ENCODE measurements at places on chromosomes 7 and 10.

- no peak for DNase-seq
Measured at GRCh38 chr7:133836666-133837065, 290.5 kb upstream of the LRGUK start.

- no peak for DNase-seq
Measured at GRCh38 chr7:127738859-127739258, 86.9 kb downstream of the SND1 start.

- no peak for DNase-seq
Measured at GRCh38 chr10:54905578-54906192, 104.7 kb upstream of the PCDH15 start.

- no peak for DNase-seq
Measured at GRCh38 chr10:127210936-127211466, 14.6 kb upstream of the INSYN2A start.

GRCh38 chr10:16745061-16745460 is 72.2 kb downstream of the RSU1 start:
- DNase-seq = no peak

DNA sequence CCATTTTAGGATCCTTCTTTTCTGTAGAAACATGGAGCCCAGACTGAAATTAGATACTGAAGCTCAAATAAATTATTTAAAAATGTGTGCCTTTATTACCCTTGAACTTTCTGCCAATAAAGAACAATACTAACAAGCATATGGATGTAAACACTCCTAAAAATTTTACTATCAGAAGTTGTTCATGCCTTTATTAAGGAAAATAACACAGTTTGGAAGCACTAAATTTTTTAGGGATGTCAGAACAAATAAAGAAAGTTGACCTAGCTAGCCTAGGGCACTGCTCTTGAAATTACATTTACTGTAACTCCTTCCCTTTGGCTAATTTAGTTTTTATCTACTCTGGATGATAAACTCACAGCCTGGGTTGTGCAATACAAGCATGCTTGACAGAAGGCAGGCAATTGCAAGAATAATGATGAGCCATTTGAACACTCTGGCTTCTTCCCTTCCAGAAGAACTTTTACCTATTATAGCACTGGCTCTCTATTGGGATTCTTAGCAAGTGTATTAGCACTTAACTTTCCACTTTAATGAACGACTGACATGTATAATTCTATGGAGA is 351.7 kb upstream of the C7orf33 start:
- DNase-seq = no peak

- no peak for DNase-seq
Measured at GRCh38 chr10:1034758-1035157, 9.1 kb upstream of the IDI2 start.

GRCh38 chr10:97297556-97298222 is 5.3 kb upstream of the ARHGAP19 start:
- DNase-seq = no peak

GRCh38 chr7:5754981-5755599 is 26.4 kb downstream of the RNF216 start:
- no peak for DNase-seq

DNA sequence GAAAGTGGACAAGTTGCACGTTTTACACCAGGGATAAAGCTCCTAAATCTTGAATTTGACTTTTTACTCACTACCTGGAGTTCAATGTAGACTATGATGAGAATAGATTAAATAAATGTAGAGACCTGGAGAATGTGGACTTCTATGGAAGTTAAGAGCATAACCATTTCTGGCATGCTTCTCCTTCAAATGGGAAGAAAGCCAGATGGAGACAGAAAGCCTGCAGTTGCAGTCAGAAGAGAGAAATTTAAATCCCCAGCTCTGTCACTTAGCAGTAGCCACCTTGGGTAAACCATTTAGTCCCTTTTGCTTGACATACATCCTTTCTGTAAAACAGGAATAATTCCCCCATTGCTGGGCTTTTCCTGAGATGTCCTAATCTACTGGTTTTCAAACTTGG is 355.3 kb upstream of the AUTS2 start:
- DNase-seq = no peak

GRCh38 chr10:125562737-125563136 is 120.2 kb downstream of the TEX36 start:
- DNase-seq = no peak

- DNase-seq = no peak
Measured at GRCh38 chr7:4606797-4607196, 75.3 kb upstream of the FOXK1 start.

GRCh38 chr7:52944921-52945320 is 90.5 kb upstream of the POM121L12 start:
- DNase-seq = no peak

GRCh38 chr10:97519342-97519741 is 20.6 kb downstream of the UBTD1 start:
- no peak for DNase-seq

Measured in stimulated activated CD8-positive, alpha-beta memory T cell treated with anti-CD3 and anti-CD28 coated beads, Interleukin-15, amount 100 ng/mL, for 48 hours (primary cell).